Amniotic stem cell (primary cell): ENCODE measurements at places on chromosomes 4 and X.

DNA sequence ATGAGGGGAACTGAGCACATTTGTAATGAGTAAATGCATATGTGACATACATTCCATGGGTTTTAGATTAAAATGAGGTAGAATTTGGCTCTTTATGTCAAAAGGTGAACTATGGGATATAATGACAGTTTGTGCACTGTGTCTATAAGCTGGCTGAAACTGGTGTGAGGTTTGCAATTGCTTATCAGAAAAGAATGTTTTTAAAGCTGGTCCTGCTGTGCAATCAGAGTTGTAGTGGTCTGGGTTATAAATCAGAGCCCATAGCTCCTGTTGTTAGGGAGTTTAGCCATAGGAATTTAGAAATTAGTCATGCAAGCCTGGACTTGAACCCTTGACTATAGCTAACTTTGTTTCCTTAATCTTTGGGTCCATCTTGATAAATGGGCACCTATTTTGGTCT, 23.1 kb upstream of the GATB start:
- no peak for DNase-seq

DNA sequence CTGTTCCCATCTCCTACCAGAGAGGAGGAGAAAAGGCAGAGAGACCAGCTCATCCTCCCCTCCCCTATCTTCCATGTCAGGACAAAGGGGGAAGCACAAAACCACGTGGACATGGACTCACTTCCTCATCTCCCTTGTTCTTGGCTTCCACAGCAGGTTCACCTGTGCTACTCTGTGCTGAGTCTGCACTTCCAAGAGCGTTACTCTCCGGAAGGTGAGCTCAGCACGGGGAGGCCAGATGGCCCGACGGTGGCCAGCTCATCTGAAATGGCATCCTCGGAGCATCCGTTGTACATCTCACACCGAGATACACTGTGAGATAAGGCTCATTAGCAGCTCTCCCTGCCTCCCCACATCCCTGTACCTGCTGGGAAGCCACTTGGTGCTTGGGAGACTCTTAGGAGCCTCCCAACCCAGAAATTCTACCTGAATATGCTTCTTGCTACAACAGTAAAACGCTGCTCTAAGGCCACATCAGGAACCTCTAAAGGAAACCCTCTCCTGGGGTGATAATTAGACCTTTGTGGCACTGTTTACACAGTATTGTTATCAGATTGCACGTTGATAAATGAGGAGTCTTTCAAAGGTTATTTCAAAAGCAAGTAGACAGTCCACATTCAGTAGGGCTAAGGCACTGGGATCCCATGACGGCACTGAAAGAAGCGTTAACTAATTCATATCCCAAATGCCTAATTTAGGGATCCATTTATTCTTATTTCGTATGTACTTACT, 19.4 kb downstream of the LGI2 start:
- no peak for DNase-seq

- DNase-seq, result no peak
These were observed 637.8 kb downstream of the RAB28 start for GRCh38 chr4:12846368-12846767.

DNA sequence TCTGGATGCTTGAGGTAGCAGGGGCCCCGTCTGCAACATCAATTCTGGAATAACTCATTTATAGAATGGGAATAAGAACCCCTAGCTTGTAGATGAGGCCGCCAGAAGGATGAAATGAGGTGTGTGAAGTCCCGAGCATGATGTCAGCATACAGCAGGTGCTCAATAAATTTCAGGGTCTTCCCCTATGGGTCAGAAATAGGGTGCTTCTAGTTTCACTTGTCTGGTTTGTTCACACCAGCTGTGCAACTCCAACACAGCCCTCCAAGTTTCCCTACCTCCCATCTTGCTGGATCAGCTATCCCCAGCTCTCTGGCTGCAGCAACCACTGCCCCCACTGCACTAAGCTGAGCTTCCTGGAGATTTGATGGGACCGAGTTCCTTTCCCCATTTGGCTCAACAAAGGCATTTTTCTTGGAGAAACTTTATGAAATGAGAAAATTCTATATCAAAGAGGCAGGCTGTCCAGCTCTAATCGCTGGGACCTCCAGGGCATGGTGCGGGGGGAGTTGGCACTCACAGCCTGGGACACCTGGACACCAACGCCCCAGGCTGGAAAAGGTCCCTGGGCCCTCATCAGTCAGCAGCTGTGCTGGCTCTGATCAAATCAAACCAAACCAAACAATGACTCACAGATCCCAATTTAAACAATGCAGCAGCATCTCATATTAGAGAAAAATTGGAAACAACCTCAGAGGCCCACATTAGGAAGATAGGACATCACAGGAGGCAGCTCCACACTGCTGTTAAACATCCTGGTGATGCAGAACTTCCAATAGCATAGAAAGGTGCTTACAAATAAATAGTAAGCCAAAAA, 13.3 kb downstream of the SLC2A9 start:
- no peak for DNase-seq

DNA sequence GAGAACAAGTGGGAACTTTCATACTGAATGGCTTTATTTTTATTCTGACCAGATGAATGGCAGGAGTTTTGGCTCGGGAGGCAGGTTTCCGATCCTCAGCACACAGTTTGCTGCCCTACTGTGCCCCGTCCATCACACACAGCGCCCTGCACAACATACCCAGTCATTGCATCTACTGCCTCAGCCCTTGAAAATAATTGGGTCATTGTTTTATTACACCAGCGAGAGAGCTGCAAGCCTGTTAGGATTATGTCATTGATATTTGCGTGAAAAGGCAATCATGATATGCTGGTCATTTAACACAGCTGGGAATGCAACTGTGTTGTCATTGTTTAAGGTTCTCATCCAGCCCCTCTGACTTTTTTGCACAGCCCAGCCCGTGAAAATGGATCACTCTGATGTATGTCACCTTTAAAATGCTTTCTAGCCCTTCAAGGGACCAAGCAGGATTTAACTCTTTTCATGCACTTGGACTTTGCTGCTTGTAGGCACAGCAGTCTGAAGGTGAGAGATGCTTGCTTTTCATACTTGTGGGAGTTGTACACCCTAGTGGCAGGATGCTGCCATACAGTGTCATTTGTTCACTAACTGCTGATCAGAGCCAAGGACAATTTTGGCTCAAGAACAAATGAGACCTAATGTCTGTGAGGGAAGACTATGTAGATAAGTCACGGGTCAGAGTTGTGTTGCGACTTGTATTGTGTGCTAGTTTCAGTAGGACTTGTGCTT, 62.3 kb downstream of the RTL9 start:
- DNase-seq, result no peak

DNA sequence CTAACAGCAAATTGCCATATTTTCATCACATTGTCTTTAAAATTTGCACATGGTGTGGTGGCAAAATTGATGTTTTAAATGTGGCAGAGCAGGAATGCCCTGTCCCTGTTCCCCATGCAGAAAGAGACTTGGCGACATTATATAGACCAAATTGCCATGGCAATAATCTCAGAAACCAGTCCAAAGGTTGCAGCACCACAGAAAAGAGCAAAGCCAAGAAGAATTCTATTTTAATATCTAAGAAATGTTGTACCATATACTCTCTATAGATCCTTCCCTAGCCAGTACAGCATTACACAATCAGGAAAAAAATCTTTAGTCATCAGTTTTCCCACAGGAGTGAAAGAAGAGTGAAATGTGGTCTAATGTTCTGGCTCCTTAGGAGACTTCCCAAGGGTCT, 80.0 kb downstream of the UGT2B28 start:
- no peak for DNase-seq

DNA sequence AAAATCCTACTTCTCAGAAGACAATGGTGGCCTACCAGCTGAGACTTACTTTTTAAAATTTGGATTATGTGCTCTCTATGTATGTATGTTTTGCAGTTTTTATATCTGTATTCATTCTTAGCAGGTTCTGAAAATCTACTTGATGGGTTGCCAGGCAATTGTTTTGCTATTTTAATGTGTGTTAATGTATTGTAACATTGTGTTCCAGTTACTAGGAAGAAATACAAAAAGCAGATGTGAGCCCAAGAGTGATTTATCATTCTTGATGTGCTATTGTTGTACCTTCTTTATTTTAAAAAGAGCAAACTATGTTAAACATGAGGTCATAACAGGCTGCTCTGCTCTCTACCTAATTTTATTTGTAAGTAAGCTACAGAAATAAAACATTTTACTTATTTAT, 81.9 kb downstream of the REPS2 start:
- DNase-seq, result no peak

DNA sequence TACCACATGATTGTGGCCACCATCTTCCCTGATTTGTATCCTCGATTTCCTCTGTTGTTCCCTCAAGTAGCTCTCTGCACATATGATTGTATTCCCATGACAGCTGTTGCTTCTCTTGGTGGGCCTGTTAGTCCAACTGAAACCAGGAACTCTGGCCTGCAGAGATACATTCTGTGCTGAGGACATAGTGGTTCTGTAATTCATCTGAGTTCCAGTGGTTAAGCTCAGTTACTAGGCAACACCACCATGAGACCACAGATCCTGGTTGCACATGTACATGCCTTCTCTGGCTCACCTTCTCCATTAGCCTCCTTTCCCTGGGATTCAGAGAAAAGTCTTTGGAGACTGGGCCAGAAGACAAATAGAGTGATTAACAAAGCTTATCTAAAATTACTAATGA, 172.1 kb upstream of the SLC7A11 start:
- no peak for DNase-seq

DNA sequence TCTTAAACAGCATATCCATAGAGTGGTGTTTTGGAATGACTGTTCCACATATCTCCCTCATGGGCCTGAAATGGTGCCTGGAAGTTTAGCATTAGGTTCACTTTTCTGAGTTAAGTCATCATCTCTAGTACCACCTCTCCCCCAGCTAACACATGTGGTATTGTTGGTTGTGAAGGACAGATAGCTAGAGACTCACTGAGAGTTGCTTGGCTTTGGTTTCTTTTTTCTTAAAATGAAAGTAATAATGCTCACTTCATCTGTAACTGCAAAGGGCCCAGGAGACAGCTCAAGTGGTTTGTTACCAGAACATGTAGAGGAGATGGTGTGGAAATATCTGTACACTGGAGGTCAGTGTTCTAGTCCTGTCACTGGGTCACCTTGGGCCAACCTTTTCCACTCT, 90.9 kb downstream of the EFNB1 start:
- no peak for DNase-seq

- peak; percentile 25 for DNase-seq
These were observed at the start of gene IRAK1 for GRCh38 chrX:154019633-154020528. TSS of gene IRAK1 (minus strand) at chrX:154019902. CDS start at chrX:154019812, 90 bp downstream.

GRCh38 chr4:66108898-66109297, 438.6 kb upstream of the EPHA5 start:
- DNase-seq, result no peak

DNA sequence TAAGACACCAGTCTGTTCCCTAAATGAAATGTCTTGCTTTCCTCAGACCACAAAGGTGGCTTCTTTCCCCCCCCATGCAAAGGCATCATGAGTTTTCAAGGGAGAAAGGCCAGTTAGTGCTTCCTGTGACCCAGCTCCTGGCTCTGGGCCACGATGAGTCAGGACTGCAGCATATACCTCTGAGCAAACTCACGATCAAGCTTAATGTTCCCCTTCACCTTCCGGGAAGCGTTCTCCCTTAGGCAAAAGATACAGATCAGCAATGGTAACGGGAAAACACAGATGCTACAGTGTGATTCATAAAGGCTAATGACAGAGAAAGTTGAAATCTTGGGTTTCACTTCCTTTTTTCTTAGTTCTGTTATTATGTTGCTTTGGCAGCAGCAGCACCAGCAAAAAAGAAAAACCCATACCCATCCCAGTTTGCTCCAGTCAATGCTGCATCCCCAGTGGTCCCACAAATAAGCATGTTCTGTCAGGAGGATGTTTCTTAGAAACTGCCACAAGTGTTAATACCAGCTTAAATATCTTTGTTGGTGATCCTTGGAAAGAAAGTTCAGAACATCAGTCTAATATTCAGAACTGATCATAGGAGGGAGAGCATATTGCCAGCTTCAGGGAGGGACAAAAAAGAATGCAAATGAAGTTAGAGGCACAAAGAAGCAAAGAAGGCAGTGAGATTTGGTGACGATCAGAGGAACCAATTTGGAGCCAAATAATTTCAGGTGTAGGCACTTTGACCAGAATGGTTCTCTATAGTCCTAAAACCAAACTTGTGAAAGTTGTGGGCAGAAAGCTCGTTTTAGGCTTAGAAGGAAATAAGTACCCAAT, 41.2 kb downstream of the LONRF3 start:
- peak; percentile 19 for DNase-seq

DNA sequence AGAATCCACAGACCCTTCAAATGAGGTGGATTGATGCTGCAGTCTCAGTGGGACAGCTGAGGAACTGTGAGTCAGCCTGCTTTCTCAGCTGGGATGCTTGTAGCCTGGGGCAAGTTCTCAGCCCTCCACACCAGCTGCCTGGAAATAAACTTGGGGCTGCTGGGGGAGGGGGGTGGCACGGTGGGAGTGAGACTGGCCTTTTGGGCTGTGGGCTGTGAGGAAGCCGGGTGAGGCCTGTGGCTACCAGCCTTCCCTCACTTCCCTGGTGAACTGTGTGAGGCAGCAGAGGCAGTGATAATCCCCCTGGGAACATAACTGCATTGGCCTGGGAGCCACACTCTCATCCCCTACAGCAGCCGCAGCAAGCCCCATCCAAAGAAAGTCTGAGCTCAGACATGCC, 114.5 kb upstream of the GUCY1A1 start:
- DNase-seq, result no peak

- no peak for DNase-seq
These were observed 179.3 kb upstream of the MBNL3 start for GRCh38 chrX:132668178-132668577.

- DNase-seq, result no peak
These were observed 114.0 kb upstream of the ENPEP start for GRCh38 chr4:110361921-110362320.

- no peak for DNase-seq
These were observed 87.0 kb downstream of the EFNB1 start for GRCh38 chrX:68915778-68916177.

GRCh38 chr4:180434131-180434895, 1808.9 kb upstream of the TENM3 start:
- no peak for DNase-seq

DNA sequence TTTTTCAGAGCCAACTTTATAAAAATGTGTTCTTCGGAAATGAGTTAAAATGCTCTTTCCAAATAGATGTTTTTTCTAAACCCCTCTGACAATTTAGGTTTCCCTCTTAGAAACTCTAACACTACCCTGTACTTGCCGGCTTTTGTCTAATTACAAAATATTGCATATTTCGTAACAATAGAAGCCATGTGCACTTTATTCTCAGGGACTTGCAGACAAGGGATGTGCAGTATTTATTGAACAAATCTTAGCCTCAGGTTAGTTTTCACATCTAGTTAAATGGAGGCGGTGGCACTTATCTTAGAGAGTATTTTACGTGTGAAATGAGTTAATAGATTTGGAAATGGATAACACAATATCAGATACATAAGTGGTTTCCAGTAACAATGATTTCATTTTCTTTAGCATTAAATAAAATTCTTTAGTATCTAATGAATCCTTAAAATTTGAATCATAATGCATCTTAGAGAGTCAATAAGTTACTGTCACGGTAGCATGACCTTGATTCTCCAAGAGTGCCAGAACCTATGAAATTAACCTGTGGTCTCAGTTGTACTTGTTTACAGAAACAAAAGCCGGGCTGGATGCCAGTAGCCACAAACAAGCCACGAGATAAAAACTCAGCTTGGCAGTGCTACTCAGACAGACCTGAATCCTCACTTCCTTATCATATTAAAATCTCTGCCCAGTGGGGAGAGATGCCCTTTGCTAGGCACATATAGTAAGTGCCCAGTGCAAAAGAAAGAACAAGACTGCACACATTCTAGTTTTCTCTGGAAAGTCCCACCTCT, 772 bp upstream of the PABPC4L start:
- no peak for DNase-seq
